ENCODE measurements at places on chromosomes 13 and 19.

GRCh38 chr19:30710721-30711120 lies 338.5 kb downstream of the ZNF536 start:
- no peak for DNase-seq

GRCh38 chr13:25608181-25608580 lies 236.4 kb downstream of the ATP8A2 start:
- DNase-seq: no peak

GRCh38 chr13:44267980-44268379 lies 105.6 kb upstream of the SERP2 start:
- no peak for DNase-seq

- no peak for DNase-seq
These were observed 325.6 kb downstream of the COG6 start for GRCh38 chr13:39981056-39981455.

DNA sequence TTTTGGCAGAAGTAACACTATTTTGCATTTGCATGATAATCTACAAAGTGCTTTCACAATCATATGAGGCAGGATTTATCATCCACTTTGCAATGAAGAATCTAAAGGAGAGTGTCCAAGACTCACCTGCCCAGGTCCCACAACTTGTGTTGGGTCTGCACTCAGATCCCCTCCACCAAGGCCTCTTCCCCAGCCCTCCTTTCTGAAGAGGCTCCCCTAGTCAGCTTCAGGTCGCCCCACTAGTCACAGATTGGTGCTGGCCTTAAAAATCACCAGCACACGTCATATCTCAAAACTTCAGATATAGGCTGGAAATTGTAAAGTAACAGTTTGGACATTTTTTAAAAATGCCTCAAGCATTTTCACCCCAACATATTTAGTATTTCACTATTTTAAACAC lies 17.5 kb downstream of the ATP7B start:
- DNase-seq: no peak

- DNase-seq: no peak
These were observed 22.4 kb upstream of the BRD4 start for GRCh38 chr19:15354566-15355296.

DNA sequence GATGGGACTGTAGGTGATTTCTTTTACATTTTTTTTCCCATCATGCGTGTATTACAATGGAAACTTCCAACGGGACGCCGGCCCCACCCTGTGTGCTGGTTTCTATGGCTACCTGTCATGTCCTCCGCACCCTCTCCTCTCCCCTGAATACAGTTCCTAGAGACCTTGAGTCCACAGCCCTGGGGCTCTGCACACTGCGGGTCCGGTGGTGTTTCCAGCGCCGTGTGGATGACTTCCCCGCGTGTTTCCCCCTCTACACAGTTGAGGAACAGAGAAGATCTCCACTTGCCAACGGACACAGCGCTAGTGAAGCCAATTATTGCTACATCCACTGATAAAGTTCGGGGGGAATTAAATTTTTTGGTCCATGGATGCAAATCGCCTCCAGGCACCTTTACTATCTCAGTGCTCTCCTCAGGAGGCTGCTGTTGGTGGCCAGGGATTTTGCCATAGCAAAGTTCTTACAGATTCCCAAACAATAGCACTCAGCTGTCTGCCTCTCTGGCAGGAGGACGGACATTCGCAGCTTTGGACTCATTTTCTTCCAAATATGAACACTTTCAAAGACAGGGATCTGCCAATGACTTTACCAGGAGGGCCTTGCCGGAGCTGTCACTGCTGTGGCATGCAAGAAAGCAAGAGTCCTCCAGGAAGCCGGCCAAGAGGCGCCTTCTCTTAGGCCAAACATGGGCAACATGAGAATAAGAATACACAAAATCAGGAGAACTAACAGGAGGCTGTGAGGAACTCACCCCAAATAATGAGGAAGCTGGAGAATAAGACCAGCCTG lies 39.3 kb upstream of the GAS6 start:
- DNase-seq: no peak

DNA sequence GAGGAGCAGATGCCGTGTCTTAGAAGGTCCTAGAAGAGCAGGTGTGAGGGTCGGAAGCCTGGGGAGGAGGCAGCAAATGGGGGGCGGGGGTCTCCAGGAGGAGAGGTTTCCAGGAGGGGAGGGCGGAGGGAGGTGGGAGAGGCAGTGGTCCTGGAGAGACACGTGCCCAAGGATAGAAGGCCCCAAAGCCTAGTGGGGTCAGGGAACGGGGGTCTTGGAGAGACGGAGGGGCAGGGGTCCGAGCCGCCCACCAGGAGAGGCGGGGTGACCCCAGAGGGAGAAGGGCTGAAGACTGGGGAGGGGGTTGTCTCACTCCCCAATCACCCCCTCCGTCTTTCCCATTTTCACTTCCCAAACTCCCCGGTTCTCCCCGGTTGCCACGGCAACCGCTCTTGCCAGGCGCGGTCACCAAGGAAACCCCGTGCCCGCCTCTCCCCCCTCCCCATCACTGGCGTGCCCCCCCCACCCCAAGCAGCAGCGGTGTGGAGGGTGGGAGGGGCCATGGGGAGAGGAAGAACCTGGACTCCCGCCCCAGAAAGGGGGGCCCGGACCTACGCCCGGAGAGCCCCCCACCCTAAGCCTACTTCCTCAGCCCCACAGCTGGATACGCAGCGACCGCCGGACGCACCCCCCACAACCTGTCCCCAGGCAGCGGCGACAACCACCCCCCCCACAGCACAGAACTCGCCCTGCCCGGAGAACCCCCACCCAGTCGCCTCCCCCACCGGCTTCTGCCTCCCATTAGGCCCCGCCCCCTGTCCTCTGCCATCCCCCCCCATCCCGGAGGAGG lies 988 bp downstream of the LRRC4B start:
- DNase-seq: no peak

- DNase-seq: peak; percentile 62
These were observed 15.0 kb upstream of the SLC35E1 start for GRCh38 chr19:16586991-16587832.

GRCh38 chr13:98782654-98783053 lies 30.2 kb upstream of the SLC15A1 start:
- no peak for DNase-seq

- DNase-seq: no peak
These were observed 2859.0 kb upstream of the PCDH20 start for GRCh38 chr13:64274481-64275217.

GRCh38 chr13:44508562-44509077 lies 67.5 kb downstream of the TSC22D1 start:
- no peak for DNase-seq

- DNase-seq: no peak
These were observed 121.5 kb upstream of the RNF113B start for GRCh38 chr13:98298599-98298998.

- no peak for DNase-seq
These were observed 462.2 kb downstream of the TSHZ3 start for GRCh38 chr19:30887042-30887441.

Data from CD4-positive, alpha-beta T cell treated with Interleukin-6 at 100 ng/mL for 8 hours (primary cell).